HFFc6 (cell line): ENCODE measurements at places on chromosomes 2 and 18.

- no peak for DNase-seq
Observed at GRCh38 chr2:225573603-225574002, 174.1 kb downstream of the NYAP2 start.

DNA sequence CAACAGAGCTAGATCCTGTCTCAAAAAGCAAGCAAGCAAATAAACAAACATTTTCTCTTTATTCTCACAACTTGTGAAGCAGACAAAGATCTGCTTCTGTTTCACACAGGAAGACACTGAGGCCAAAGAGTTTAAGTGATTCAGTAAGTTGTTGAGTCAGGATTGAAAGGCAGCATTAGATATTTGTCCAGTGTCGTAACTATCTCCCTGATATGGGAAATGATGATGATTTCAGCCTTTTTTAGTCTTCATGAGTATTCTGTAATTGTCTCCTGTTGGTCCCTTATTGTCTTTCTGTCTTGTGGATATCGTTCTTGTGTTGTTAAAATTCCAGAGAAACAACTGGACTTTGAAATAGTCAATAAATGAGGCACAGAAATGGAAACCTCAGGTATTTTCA lies 59.6 kb downstream of the GATA6 start:
- peak; percentile 24 for DNase-seq

- DNase-seq, result no peak
Observed at GRCh38 chr2:172101821-172102390, 794 bp downstream of the DLX2 start.

GRCh38 chr2:236256366-236256985 lies 7.7 kb downstream of the ASB18 start:
- no peak for DNase-seq

- peak; percentile 72 for DNase-seq
Observed at GRCh38 chr2:234146087-234146826, 95.8 kb downstream of the SPP2 start.

- no peak for DNase-seq
Observed at GRCh38 chr18:31516437-31516836, 18.5 kb downstream of the DSG2 start.

GRCh38 chr2:239177908-239178307 lies 222.9 kb downstream of the HDAC4 start:
- no peak for DNase-seq

GRCh38 chr2:73084971-73085370 lies 13.5 kb upstream of the SFXN5 start:
- DNase-seq, result no peak

GRCh38 chr18:11792632-11793031 lies 58.6 kb upstream of the CHMP1B start:
- DNase-seq, result no peak

DNA sequence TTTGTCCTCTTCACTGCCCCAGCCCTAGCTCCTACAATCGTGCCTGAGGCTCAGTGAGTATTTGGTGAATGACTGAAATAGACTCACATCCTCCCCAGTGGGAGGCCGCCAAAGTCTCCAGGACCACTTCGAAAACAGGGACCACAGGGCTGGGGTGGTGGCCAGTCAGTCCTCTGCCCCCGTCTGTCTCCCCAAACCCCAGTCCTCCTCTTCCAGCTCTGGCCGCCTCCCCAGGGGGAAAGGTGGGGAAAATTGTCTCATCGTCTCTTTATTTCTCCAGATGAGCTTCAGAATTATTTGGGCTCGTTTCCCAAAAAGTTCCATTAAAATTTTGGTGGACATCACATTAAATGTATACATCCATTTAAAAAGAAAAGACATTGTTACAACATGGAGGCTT lies 43.5 kb downstream of the NPPC start:
- no peak for DNase-seq

- no peak for DNase-seq
Observed at GRCh38 chr2:123696021-123696420, 329.1 kb upstream of the CNTNAP5 start.

DNA sequence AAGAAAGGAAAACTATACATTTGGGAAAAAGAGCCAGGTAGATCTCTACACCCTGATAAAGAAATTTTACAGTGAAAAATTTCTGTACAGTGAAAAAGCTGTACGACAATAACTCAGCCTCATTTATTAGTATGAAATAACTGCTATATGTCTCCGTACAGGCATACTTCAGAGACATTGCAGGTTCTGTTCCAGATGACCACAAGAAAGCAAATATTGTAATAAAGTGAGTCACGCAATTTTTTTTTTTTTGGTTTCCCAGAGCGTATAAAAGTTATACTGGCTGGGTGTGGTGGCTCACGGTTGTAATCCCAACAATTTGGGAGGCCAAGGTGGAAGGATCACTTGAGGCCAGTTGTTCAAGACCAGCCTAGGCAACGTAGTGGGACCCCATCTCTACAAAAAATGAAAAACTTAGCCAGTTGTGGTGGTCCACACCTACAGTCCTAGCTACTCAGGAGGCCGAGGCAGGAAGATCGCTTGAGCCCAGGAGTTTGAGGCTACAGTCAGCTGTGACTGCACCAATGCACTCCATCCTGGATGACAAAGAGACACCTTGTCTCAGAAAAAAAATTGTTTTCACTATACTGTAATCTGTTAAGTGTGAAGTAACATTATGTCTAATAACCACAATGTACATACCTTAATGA lies 28.2 kb upstream of the AMMECR1L start:
- DNase-seq, result no peak

GRCh38 chr18:59021500-59021899 lies 118.2 kb upstream of the SEC11C start:
- no peak for DNase-seq

DNA sequence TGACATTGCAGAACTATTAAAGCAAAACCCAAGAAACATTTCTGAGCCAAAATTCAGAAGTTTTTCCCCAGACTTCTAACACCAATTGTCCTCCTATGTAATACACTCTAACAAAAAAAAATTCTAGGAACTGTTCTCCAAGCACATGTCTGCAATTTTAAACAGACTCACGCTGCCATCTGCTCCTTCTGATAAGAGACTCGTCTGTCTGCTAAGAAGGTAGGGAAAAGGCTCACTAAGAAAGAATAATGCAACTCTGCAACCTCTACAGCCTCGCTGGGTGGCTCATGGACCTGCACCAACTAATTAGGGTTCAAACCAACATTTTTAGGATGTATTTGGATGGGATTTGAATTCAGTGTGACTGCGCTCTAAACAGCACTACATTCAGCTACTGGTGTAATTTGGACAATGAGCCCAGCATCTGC lies 366.5 kb downstream of the DSC3 start:
- no peak for DNase-seq

- DNase-seq, result no peak
Observed at GRCh38 chr2:70710038-70710690, 57.8 kb downstream of the ADD2 start.

- DNase-seq, result peak; percentile 19
Observed at GRCh38 chr18:27715751-27716150, 461.2 kb downstream of the CDH2 start.

GRCh38 chr2:181621779-181622490 lies 35.0 kb downstream of the CERKL start:
- DNase-seq, result no peak

DNA sequence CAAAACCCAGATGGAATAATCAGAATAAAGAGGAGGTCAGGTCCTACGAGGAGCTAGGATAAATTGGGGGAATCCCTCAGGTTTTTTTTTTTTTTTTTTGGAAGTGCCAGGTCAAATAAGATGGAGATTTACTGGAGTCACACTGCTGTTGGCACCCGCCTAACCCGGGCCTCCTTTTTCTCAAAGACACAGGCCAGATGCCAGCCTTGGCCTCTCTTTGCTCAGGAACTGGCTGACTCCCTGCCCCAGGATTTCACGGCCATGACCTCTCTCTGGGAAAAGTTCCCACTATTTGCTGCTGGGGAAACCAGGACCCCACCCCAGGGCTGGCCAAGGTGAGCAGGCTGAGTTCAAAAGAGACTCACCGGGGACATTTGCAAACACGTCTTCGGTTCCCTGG lies 2.5 kb downstream of the CD8A start:
- no peak for DNase-seq

GRCh38 chr2:222609381-222609780 lies 46.5 kb downstream of the FARSB start:
- DNase-seq, result peak; percentile 35

DNA sequence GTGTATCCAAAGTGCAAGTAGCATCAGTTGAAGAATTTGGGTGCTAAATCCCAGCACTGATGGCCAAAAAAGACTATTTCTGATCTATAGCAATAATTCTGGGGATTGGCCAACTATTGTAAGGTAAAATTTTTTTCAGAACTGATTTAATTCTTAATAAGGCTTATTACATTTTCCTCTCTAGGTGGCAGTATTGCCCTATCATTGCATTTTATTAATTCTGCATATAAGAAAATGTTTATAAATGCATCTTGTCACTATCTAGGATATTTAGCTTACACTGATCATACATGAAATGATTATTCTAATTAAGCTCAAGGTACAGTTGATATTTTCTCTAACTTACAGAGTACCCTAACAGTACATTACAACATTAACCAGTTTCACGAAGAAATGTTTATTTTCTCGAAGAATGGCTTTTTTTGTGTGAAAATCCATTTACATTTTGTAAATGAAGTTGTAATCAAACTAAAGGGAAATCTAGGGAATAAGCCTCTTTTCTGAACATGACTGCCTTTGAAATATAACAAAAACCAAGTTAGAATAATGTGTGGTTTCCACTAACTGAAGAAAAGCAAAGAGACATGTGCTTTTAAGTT lies 11.0 kb downstream of the TTN start:
- DNase-seq, result peak; percentile 30

GRCh38 chr2:98903064-98903355 lies 33.0 kb downstream of the CRACDL start:
- no peak for DNase-seq

DNA sequence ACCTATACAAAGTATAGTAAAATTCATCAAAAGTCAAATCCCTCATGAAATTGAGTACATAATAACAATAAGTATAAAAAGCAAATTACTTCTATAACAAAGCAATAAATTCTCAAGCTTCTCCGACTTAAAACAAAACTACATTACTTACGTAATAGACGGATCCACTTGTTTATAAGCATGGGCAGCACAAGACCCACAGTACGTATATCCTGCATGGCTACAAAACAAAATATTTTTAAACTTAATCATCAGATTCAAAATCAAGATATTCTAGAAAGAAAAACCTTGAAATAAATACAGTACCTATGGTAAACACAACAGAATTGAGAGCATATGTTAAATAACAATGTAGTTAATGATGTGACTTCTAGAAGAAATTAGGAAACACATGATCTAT lies 78.9 kb downstream of the MEMO1 start:
- no peak for DNase-seq

DNA sequence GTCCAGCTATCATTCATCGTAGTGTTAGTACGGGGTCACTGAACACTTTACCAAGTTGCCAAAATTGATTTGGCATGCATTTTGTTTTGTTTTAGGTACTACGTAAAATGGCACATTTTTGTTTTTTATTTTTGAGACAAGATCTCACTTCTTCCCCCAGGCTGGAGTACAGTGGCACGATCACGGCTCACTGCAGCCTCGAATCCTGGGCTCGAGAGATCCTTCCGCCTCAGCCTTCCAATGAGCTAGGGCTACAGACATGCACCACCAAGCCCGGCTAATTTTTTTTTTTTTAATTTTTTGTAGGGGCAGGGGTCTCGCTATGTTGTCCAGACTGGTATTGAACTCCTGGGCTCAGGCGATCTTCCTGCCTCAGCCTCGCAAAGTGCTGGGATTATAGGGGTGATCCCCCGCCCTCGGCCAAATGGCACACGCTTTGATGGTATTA lies 786 bp downstream of the TAF1B start:
- DNase-seq, result peak; percentile 58

GRCh38 chr2:165033402-165033801 lies 78.1 kb upstream of the SLC38A11 start:
- DNase-seq, result no peak

DNA sequence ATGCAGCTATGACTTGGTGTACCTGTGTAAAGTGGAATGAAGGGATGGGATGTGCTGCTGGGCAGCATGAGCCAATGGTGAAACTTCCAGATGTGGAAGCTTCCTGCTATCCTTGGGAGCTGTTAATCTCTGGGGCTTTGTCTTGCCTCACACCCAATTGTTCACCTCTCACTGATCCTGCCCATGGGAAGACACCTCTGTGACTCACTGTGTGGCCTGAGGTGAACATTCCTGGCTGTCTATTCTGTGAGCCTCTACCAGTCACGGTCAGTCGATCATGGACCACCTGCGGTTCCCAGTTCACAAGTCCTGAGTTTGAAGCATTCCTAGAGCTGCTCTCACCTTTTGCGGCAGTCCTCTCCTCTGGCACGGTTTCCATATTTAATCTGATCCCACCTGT lies 12.1 kb downstream of the NEURL3 start:
- no peak for DNase-seq

GRCh38 chr2:2898744-2899143 lies 478.9 kb downstream of the EIPR1 start:
- DNase-seq, result no peak

DNA sequence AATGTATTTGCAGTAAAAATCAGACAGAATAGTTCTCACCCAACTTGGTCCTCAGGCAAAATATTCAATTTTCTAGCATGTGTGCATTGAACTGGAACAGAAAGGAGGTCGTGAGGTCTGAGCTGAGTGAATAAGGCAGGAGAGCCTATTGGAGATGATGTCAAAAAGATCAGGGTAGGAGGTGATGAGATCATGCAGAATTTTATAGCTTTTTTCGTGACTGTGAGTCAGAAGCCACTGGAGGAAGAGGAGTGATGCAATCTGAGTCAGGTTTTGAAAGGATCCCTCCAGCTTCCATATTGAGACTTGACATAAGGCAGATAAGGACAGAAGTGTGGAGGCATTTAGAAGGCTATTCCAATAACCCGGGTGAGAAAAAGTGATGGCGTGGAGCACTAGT lies 299.5 kb upstream of the SOX11 start:
- no peak for DNase-seq

- no peak for DNase-seq
Observed at GRCh38 chr2:157479081-157480027, 35.5 kb upstream of the CYTIP start.

GRCh38 chr2:1867141-1867540 lies 122.8 kb upstream of the PXDN start:
- DNase-seq, result no peak

GRCh38 chr2:224922142-224922727 lies 120.0 kb downstream of the DOCK10 start:
- no peak for DNase-seq

GRCh38 chr18:22694954-22695353 lies 238.2 kb upstream of the RBBP8 start:
- DNase-seq, result peak; percentile 95

- DNase-seq, result no peak
Observed at GRCh38 chr2:43448822-43449110, 147.1 kb downstream of the THADA start.

DNA sequence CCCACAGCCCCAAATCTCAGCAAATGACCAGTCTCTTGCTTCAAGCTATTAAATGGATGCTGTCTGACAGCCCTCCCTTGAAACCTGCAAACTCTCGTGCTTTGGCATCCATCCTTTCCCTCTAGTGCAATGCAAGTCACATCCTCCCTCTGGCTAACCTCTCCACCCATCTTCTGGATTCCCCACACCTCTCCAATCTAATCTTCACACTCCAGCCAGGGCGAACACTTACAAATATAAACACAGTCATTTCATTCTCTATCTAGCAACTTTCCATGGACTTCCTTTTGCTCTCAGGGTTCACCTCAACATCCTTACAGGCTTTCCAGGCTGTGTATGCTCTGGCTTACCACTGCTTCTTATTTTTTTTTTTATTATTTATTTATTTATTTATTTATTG lies 10.1 kb upstream of the NARS1 start:
- DNase-seq, result no peak
